Keratinocyte (primary cell): ENCODE measurements at places on chromosomes 11 and 22.
A peak's percentile ranks its signal among the peaks of the same experiment; 100 is the strongest.

GRCh38 chr11:20388096-20389055 lies 860 bp downstream of the PRMT3 start:
- no peak for DNase-seq

DNA sequence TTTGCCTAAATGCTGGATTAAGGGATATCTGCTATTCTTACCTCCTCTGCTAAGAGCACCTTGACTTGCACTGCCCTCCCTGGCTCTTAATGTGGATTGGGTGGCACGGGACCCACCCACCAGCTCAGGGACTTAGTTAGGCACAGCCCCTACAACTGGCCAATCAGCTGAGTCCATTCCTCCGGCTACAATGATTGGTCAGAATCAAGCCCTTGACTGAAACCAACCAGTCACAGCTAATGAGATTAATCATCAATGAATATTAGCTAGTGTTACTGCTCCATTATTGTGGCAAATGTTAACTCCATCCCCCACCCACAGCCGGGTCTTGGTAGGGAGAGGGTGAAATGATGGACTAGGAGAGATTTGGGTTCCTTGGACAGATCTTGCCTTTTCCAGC lies 328.0 kb downstream of the MN1 start:
- peak; percentile 99 for DNase-seq

GRCh38 chr11:110061296-110061695 lies 31.9 kb upstream of the ZC3H12C start:
- no peak for DNase-seq

DNA sequence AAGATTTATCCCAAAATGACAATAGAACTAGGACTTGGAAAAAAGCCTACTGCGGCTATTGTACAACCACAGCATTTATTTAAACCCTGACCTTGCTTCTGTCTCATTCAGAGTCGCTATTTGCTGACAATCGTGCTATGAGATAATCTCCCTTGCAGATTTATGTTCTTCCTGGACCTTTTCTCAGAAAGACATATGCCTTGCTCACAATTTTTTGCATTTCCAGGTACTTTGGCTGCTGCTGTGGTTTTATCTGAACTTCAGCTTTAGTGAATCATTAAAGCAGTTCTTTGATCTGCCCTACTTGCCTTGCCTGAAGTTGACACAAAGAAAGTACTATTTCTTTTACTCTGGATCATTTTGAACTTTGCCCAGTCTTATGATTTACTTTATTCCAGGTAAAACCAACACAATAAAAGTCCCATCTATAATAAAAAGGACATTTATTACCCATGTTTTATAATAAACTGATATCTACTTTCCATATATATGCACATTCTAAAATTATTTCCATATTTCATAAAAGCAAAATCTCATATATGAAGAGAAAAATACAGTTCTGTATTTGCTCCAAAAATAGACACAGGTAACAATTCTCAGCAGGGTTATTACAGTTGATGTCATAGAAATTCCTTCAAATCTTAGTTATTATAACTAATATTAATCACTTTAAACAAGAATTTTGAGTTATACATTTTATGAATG lies 63.4 kb upstream of the CARD18 start:
- no peak for DNase-seq

- DNase-seq: no peak
These were observed 138.7 kb downstream of the MAML2 start for GRCh38 chr11:96204366-96204659.

DNA sequence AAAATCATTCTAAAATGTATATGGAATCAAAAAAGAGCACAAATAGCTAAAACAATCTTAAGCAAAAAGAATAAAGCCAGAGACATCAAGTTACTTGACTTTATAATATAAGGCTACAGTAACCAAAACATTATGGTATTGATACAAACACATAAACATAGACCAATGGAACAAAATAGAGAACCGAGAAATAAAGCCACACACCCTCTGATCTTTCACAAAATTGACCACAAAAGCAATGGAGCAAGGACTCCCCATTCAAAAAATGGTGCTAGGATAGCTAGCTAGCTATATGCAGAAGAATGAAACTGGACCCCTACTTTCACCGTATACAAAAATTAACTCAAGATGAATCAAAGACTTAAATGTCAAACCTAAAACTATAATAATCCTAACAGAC lies 43.2 kb downstream of the GLYATL2 start:
- no peak for DNase-seq

DNA sequence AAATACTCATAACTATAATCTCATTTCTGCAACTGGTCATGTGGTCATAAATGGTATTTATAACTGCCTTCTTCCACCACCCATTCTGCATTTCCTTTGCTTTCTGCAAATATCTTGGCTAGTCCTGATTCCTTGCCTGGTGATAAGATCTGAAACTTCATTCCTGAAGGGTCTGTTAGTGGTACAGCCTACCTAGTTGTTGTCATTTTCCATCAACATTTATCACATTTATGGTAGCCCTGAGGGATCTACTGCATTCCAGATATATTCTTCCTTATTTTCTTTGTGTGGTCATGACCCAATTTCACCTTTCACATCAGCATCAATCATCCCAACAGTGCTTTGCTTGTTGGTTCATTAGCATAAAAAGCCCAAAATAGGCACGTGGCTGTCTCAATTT lies 50.1 kb downstream of the DDX6 start:
- DNase-seq: no peak

GRCh38 chr22:49699476-49699875 lies 128.2 kb downstream of the BRD1 start:
- DNase-seq: no peak

GRCh38 chr11:28227460-28227859 lies 119.3 kb downstream of the METTL15 start:
- no peak for DNase-seq

GRCh38 chr11:111982541-111983186 lies 42.5 kb upstream of the DLAT start:
- no peak for DNase-seq

GRCh38 chr11:115280775-115281174 lies 223.4 kb downstream of the CADM1 start:
- DNase-seq: no peak

DNA sequence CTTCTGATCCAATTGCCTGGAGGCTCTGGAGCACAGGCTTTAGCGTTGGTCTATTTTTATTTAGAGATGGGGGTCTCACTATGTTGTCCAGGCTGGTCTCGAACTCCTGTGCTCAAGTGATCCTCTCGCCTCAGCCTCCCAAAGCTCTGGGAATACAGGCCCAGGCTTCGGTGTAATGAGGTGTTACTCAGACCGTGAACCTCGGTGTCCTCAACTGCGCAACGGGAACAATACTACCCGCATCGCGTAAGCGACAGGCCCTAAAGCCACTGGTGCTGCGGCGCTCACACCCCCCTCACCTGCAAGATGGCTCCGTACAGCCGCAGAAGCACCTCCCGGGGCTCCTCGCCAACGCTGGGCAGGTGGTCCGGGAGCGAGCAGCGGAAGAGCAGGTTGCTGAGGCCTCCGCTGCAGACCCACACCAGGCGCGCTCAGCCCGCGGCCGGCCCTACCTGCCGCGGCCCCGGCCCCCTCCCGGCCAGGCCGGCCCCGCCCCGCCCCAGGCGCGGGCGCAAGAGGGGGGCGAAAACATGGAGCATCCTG lies 628 bp downstream of the CHKB start:
- DNase-seq: no peak

DNA sequence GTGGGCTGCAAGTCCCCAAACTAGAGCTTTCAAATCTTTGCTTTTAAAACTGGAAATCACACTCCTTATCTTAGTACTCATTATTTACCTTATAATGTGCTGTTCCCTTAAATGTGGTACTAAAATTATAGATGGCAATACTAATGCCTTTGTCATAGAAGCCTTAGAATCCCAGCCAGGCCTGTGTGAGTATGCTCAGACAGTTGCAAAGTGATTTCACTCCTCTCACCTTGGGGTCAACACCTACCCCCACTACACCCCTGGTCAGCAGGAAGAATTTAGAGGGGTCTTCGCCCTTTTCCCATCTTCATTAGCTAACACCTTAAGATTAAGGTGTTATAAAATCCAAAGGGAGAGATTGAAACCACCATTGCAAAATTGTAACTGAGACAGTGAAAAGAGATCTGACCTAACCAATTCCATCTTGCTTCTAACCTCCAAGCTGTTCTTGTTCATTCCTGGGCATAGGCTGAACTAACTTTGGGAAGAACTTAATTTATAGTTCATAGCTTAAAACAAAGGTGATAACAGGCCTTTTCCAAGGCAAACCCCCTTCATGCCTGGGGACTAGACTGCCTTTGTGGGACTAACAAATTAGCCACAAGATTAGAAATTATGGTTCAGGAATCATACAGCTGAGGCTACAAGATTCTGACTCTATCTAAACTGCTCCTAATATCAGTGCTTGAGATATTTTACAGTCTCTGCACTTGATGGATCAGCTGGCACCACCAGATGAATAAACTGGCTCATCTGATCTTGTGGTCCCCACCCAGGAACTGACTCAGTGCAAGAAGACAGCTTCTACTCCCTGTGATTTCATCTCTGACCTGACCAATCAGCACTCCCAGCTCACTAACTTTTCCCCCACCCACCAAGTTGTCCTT lies 10.4 kb upstream of the MRPL17 start:
- DNase-seq: peak; percentile 72

DNA sequence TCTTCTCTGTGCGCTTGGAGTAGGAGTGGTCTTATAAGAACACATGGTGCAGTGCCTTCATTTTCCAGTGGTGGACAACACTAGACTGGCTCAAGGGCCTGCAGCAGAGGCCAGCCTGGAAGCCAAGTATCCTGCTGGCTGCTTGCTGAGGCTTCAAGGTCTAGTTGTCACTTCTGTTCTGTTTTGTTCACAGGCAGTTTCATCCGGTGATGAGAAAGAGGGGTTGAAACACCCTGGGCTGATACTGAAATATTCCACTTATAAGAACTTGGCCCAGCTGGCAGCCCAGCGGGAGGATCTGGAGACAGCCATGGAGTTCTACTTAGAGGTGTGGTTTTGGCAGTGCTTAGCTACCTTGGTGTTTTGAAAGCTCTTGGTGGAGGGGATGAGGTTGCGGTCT lies 29.8 kb downstream of the CABIN1 start:
- no peak for DNase-seq

DNA sequence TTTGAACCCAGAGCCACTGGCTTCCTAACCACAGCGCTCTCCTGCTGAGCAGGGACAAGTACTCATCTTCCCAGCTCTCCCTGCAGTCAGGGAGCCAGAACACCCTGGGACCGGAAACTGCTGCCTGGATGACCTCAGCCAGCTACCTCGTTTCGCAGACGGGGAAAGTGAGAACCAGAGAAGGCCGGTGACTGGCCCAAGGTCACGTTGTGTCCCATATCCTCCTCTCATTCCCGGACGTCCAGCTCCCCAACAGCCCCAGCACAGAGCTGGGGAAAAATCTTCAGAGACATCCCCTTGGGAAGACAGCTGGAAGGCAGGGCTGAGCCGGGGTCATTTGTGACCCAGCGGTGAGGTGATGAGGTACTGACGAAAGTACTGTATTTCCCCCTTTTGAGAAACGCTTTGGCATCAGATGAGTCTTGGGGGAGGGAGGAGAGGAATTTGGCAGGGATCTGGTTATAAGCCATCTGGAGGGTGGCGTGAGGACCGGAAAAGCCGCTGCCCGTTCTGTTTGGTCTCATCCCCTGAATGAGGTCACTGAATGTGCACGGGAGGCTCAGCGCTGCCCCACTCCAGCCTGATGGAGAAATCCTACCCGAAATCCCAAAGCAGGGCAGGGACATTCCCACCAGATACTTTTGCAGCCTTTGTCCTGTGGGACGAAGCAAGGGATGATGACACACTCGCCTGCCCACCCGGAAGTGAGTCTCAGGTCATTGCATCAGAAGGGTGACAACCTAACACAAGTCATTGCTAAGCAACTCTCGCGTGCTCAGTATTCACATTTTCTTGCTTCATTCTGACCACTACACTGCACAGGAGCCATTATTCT lies 41.1 kb downstream of the LIF start:
- no peak for DNase-seq

- no peak for DNase-seq
These were observed 431.3 kb downstream of the MN1 start for GRCh38 chr22:27370269-27370668.

- no peak for DNase-seq
These were observed 21.6 kb downstream of the P2RY2 start for GRCh38 chr11:73239571-73240189.

DNA sequence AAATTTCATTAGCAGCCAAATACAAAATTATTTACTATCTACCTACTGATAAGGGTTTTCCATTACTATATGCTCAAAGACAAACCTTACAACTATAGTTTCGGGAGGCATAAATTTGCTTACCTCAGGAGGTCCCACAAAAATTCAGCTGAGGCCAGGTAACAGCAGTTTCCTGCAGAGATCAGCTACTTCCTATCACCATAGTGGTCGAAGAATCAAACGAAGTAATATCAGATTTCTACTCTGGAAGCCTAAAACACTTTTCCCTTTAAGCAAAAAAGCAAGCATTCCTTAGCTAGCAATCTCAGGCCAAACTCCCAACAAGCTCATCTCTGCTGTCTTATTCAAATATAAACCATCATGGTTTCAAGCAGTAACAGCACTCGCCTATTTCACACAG lies 3.1 kb downstream of the NAP1L4 start:
- DNase-seq: no peak

DNA sequence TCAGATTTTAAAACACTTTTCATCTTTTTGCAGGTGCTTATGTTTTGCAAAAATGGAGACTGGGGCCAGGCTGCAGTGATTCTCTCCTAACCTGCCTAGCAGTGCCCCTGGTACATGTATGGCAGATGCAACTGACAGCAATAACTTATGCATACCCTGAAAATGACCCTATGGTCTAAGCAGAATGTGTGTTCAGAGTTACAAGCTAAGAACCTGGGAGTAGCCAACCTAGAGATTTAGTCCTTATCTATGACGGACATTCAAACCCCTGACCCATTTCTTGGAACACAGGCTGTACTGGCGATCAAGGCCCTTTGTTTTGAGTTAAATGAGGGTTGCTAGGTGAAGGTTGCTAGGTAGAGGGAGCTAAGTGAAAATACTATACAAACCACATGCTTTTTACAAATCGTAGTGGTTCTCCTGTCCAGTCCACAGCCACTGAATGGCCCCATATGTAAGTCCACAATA lies 184.9 kb upstream of the SESN3 start:
- DNase-seq: no peak

GRCh38 chr22:34135749-34136148 lies 215.5 kb upstream of the LARGE1 start:
- DNase-seq: no peak

GRCh38 chr22:41731609-41732008 lies 32.3 kb downstream of the MEI1 start:
- DNase-seq: no peak

GRCh38 chr11:16011396-16011795 lies 344.9 kb downstream of the SOX6 start:
- no peak for DNase-seq
